ENCODE measurements at places on chromosomes 11 and 22.

GRCh38 chr22:31449506-31449905 is 40.1 kb downstream of the EIF4ENIF1 start:
- DNase-seq = no peak

GRCh38 chr11:69958308-69958707 is 119.8 kb upstream of the ANO1 start:
- no peak for DNase-seq

DNA sequence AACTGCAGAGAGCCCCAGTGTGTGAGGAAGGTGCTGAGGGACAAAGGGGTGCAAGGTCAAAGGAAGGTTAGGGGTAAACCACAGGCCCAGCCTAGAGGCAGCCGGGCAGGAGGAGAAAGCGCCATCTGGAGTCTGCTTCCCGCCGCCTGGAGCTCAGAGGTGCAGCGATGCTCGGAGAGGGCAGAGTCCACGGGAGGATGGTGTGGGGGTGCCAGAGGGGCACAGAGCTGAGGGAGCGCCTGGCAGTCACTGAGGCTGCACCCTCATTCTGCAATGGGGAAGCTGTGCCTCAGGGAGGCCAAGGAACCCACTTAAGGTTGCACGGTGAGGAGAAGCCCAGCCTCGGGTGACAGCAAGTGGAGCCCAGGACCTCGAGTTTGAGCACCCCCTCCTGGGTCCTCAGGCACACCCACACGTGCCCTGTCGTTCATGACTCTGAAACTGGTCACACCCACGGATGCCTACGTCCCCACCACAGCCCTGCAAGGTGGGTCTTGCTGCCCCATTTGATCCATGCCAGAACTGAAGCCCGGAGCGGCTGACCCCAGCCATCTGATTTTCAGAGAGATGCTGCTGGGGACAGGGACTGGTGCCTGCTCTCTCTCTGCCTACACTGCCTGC is 1.6 kb downstream of the IL2RB start:
- peak; percentile 47 for DNase-seq

DNA sequence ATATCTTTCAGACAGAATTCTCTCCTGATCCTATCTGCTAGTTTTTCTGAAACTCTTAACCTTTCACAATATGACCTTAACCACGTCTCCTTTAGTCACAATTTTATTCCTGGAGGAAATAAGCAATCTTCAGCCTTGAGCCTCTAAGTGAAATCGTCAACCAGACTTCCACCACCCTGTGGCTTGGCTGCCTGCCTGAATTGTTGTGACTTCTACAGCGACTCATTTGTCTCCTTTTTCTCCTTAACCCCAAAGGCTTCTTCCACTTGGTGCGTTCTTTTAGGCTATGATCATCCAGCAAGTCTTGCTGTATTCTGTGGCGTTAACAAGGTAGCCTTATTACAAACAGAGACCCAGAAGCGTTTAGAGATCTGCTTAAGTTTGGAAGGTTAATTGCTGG is 535.1 kb upstream of the ARHGAP42 start:
- no peak for DNase-seq

DNA sequence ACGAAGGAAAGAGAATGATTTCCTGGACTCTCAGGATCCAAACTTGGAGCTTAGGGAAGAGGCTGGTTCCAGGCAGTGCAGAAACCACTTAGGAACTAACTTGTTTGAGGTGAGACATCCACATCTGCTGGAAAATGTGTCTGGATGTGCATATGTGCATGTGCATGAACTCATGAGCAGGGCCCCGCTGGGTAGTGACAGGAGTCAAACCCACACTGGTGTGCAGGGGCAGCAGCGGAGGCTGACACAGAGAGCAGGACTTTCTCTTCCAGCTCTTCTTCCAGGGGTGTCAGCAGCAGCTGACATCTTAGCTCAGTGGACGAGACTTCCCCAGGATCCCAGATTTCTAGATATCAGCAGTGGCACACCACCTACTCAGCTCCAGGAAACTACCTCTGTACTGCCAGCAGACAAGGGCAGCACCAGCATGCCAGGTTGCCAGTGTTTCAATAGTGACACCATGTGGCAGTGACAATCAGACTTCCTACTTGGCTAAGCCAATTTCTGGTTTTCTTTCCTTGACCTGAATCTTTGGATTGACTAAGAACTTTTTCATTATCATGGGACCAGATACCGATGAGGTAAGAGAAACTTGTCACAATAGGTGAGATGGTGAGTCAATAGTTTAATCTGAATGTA is 227.5 kb upstream of the ZC3H12C start:
- no peak for DNase-seq

DNA sequence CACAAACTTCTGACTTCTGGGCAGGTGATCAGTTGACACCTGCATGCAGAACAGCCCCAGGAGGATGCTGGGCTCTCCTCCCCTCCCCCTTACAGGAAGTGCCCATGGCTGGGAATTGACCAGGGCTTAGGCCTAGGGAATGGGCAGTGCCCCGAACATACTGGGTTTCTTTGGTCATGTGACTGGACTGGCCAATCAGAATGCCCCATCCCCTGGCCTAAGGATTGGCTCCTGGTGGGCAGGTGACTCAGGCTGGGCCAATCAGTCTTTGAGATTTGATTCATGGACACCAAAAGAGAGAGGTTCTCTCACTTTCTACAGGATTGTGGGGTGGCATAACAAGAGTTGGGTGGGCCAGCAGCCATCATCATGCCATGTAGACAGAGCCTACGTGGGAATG is 37.1 kb downstream of the MCM5 start:
- DNase-seq = no peak

- DNase-seq = no peak
Observed at GRCh38 chr22:42887523-42888507, 30.7 kb upstream of the ARFGAP3 start.

GRCh38 chr11:47418454-47419259 is 7.6 kb downstream of the PSMC3 start:
- DNase-seq = no peak

DNA sequence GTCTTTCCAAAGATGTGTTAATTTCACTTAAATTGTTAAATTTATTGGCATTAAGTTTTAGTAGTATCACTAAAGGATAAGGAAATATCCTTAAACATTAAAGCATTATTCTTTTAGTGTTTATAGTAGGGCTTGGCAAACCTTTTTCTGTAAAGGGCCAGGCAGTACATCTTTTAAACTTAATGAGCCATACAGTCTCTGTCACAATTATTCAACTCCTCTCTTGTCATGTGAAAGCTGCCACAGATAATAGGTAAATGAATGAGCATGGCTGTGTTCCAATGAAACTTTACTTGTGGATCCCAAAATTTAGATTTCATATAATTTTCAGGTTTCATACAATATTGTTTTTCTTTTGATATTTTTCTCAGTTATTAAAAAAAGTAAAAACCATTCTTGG is 268.2 kb upstream of the C11orf87 start:
- DNase-seq = no peak

DNA sequence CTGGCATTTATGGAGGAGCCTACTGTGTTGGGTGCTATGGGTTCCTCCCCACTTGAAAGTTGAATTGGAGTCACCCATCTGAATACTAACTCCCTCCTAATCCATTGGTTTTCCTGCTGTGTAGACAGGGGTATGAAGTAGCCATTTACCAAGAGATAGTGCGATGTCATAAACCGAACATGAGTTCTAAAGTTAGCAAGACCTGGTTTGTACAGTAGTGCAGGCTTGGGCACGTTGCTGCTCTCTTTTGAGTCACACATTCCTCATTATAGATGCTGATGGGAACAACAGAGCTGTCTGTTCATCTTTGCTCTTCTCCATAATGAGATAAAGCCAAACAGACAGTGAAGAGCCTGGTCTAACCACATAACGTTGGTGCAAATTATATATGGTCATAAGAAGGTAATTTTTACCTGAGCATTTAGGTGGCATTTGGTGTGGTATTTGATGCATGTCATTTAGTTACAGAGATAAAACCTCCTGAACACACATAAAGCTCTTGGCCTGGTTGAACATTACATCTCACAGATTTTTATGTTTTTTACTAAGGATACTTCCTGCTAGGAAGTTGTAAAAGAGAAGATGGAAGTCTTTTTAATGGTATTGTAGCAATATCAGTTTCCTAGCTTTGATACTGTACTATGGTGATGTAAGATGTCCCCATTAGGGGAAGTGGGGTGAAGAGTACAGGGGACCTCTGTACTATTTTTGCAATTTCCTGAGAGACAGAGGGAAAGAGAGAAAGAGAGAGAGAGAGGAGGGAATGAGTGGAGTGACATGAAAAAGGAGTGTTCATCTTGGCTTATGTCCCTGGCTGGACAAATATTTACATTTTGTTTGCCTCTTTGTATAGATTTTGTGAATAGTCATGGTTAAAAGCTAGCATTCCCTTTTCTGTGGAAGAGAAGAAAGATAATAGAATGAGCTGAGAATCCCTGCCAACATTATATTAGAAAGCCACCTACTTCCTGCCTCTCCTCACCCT is 27.9 kb downstream of the GRAP2 start:
- DNase-seq = no peak

DNA sequence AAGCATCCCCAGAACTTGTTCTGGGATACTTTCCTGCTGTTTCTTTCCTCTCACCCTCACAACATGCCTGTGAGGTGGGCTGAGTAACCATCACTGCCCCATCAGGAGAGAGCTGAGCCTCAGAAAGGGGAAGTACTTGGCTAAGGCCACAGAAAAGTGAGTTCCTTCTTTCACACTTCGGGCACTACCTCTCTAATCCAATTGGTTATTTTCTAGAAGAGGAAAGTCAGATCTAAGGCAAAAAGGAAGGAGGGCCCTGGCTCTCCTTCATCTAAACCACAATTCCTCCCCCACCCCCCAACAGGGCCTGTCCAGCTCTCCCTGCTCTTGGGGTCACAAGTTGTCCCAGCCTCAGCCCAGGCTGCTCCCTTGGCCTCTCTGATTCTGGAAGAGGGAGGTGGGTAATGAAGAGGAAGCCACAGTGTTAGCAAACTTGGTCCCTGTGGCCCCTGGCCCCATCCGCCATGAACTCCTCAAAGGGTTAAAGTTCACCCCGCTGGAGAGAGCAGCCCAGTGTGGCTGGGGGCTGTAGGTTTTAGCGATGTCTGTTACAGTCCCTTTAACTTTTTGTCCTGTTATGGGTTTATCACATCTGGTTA is 34.0 kb downstream of the SLC22A12 start:
- no peak for DNase-seq

- DNase-seq = no peak
Observed at GRCh38 chr22:21929253-21929652, 23.4 kb downstream of the PPM1F start.

DNA sequence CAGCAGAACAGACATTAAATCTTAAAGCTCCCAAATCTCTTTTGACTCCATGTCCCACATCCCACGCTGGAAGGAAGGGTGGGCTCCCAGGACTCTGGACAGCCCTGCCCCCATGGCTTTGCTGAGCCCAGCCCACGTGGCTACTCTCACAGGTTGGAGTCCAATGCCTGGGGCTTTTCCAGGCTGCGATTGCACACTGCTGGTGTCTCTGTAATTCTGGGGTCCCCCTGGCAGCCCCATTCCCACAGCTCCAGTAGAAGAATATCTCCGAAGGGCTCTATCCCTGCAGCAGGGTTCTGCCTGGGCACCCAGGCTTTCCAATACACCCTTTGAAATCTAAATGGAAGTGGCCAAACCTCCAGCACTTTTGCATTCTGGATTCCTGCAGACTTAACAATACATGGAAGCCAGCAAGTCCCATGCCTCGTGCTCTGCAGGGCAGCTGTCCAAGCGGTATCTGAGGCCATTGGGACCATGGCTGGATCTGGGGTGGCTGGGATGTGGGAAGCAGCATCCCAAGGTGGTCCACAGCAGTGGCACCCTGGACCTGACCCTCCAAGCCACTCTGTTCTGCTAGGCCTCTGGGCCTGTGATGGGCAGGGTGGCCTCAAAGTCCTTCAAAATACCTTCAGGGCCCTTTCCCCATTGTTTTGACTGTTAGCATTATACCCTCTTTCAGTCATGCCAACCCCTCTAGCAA is 47.9 kb upstream of the TH start:
- DNase-seq = no peak

DNA sequence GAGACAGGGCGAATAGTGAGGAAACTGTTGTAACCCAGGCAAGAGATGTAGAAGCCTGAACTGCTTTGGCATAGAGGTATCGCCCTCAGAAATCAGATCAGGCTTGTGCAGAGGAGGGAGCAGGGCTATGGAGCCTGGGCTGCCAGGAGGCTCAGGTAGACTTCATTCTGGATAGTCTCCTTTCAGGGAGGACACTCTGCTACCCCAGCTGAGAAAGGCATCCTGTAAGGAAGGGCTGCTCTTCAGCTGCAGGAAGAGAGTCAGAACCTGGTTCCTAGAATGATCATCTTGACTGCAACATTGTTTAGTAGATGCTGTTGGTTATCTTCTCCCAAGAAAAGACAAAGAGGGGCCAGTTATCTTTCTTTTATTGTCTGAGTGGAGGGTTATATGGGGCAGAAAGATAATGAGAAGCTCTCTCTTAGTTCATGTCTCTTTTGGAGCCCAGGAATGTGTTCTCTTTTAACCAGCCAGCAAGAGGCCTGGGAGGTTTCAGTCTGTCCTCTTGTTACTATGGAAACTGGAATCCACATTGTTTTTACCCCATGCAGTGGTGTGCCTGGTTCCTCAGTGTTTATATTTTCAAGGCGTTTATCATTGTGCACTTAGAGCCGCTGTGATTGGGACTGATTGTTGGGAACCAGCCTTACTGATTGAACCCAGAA is 95.7 kb downstream of the STIM1 start:
- DNase-seq = no peak

DNA sequence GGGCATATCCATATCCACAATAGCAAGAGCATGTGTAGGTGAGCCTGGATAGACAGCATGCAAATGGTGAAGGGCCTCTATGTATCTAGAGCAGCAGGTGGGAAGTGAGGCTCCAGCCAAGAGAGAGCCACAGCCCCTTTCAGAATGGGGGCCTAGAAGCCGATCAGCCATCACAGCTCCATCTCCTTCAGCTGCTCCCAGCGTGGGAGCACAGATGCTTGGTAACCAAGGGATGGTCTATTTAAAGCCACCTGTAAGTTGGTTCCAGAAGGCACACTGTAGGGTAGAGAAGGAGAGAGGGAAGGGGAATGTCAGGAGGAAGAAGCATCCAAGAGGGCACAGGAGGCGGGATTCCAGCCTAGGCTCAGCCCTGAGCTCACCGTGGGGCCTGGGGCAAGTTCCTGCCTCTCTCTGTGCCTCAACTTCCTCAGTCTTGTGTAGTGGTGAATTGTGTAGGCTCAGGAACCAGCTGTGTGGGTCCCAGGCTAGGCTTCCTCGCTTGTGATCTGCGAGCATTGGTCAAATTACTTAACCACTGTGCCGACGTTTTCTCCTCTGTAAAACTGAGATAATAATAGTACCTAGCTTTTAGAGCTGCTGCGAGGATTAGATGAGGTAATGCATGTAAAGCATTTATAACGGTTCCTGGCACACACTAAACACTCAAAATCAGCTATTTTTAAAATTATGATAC is 122.9 kb upstream of the NAV2 start:
- DNase-seq = no peak

GRCh38 chr11:123543797-123544196 is 110.6 kb downstream of the SCN3B start:
- no peak for DNase-seq

- no peak for DNase-seq
Observed at GRCh38 chr11:72491001-72491400, 56.7 kb upstream of the CLPB start.

DNA sequence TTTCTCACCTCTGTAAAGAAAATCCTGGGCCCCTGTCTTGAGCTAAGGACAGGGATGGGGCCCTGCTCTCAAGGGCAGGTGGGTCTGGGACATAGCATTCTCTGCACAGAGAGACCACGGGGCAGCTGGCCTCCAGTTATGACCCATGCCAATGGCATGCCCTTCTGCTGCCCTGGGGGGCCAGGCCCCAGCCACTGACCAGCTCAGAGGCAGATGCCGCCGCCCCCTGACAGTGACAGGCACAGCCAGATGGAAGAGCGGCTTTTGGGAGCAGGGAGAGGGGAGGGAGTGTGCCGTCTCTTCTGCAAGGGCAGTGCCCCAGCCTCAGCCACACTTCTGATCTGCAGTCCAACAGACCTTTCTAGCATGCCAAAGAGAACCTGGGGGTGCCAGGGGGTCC is 114.8 kb upstream of the NAV2 start:
- no peak for DNase-seq
